ENCODE measurements at places on chromosomes 7 and 10.

DNA sequence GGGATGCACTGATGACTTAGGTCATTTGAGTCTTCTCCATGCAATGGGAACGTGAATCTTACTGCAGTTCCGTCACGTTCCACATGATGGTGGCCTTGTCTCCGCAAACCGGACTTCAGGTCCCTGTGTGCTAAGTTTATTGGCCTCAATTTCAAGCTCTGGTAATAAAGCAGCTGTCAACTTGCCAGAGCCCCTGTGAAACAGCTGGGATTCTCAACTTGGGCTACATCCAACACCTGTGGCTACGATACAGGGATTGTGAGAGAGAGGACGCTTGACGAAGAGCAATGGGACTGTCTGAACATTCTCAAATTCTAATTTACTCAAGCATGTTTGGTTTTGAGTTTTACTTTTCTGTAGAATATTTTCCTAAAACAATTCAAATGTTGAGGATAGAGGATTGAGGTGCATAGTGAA, 174.2 kb downstream of the PTN start:
- no peak for DNase-seq

DNA sequence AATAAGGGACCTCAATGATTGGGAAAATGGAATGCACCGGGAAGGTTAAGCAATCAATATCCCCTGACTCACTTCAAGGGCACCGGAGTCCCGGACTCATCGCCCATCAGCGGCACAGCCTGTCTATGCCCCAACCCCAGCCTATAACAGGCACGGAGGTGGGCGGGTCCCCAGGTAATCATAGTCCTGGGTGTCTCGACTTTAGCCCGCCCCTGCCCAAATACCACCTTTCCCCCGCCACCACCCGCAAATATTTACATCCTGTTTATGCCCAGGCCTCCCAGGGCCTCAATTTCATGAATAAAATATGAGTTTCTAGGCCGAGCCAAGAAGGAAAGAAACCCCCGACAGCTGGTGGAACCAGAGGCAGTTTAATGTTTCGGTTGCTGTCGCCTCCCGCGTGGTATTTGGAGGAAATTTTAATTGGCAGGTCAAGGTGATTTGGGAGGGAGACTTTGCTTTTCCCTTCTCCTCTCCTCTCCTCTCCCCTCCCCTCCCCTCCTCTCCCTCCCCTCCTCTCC, 15.6 kb upstream of the RFC2 start:
- peak; percentile 47 for DNase-seq

DNA sequence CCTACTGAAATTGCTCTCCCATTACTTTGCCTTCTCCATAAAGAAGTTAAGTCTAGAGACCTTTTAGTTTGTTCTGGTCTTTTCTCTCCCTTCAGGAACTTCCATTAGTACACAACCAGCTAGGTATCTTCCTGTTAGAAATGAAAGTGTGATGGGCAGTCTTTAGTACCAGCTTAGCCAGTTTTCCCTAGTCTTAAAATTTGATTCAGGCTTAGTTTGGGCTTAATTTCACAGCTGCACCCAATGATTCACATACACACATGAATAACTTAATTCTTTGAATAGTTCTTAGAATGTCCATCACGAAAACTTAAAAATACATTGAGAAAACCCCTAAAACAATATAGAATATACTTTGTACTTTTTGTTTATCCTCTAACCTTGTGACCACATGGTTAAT, 2.4 kb upstream of the PPP1R9A start:
- DNase-seq, result no peak

- DNase-seq, result no peak
These were observed 22.3 kb downstream of the GTF2IRD1 start for GRCh38 chr7:74475987-74476350.

GRCh38 chr10:86708783-86709380, 40.6 kb downstream of the LDB3 start:
- DNase-seq, result no peak

DNA sequence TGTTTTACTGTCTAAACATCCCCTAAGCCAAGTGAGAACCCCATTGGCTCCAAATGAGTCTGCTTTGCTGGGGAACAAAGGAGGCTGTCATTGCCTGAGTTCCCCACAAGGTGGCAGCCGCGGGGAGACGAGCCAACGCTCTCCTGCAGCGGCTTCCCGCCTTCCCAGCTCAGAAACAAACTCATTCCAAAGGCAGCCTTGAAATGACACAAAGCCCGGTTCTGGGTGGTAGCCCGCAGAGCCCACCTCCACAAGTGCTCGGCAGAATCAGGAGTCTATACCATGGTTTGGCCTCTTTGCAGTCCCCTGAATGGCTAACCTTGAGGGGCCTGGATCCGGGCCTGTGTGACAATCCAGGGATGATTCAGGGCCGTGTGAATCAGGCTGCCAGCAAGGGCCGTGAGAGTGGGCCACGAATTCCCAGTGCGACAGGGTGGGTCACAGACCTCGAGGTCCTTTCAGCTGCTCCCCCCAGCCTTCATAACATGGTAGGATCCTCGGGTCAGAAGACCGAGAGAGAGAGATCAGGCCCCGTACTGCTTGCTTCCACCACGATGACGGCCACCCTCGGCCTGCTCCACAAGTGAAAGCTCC, 79.7 kb downstream of the DLG5 start:
- peak; percentile 66 for DNase-seq

- no peak for DNase-seq
These were observed 69.4 kb downstream of the FAM53B start for GRCh38 chr10:124674768-124675222.

- DNase-seq, result no peak
These were observed 72.0 kb downstream of the KAT6B start for GRCh38 chr10:74898201-74898976.

DNA sequence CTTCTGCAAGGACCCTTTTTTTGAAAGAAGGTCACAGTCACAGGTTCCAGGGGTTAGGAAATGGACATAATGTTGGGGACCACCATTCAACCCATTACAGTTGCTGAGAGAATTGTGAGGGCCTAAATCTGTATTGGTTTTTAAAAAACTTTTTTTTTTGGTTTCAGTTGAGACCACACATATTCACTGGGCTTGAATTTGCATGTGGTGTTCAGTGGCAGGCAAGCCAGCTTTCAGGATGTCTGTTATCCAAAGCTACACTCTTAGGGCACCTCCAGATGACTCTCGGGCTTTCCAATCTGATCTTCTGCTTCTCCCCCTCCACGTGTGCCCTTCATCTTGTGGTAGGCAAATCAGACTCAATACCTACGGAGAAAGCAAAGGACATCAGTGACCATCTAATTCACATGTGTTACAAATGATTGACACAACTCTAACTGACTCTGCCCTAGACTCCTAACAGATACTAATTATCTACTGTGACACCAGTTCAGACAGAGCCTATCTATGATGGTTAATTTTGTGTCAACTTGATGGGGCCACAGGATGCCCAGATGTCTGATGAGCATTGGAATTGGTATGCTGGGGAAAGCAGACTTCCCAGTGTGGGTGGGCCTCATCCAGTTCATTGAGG, 93.3 kb upstream of the ELMO1 start:
- DNase-seq, result no peak

DNA sequence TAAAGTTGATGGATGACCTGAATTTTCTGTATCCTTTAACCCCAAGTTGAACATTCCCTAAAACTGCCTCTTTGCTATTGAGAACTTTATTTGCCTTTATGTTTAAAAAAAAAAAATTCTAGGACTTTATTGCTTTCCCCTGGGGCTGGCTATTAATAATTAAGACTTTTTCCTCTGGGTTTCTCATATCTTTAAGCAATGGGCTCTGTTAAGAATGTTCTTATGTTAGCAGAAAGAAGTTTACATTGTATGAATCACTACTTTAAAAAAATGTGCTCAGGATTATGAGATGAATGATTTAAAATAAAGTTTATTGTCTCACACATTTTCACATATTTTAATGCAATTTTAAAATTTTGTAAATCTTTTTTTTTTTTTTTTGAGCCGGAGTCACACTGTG, 19.5 kb downstream of the TAX1BP1 start:
- DNase-seq, result no peak

DNA sequence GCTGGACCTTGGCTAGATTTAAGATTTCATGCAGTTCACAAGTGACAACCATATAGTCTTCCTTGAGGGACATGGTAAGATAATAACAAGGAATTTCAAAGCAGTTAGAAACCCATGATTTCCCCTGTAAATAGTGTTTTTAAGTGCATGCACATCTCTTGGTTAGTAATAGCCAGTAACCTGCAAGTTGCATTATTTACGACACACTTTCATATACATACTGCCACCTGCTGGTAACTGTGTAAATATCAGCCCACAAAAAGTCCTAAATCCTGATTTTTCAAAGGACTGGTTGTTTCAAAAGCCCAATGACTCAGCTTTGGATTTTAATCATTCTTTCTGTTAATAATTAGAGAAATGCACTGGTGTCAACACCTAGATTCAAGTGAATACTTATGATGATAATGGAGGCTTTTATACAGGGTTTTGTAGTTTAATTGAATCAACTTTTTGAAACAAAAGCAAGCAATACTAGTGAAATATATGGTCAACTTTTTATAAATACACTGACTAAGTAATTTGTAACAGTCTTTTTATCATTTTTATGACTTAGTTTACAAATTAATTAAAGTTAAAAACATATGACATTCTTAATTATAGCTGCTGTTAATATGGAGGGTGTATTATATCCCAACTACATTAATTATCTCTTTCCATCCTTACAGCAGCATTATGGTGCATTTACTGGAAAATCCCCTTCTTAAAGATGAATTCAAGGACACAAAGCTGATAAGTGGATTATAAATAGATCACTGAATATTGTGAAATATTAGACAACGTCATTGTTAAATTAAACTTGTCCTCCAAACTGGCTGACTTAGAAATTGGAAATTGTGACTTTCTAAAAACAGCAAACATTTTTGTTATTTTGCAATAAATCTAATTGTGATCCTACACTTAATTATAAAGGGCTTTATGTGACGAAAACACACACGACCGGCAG, 367.7 kb upstream of the SEMA3D start:
- DNase-seq, result peak; percentile 34

GRCh38 chr7:21946222-21946709, 567 bp upstream of the CDCA7L start:
- no peak for DNase-seq

DNA sequence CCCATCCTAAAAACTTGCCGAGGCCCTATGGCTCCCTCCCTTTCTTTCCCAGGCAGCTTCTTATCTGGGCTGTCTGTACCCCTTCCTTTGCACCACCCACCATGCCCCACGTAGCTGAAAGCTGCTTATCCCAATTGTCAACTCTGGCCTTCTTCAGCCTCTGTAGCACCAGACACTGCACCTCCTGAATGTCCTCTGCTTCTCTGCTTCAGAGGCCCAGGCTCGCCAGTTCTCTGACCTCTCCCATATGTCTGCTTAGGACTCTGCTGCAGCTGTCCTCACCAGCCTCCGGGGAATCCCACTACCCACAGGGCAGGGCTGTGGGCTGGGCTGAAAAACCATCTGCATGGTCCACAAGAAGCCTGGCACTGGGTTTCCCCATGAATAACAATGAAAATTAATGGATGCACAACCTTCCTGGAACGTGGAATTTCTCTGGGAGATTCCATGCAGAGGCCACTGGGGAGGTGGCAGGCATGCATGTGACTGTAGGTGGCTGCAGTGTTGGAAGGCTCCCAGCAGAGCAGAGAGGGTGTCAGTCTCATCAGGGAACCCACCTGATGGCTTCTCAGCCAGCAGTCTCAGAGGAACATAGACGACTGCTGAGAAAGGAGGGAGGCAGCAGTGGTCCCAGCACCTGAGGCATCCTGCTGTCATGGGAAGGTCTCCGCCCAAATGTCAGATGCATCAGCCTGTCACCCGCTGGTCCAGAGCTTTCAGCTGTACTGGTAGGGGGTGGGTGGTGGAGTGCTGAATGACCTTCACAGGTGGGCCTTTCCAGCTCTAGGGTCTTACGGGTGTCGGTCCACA, 16.8 kb upstream of the SH2D4B start:
- DNase-seq, result no peak

GRCh38 chr7:44431091-44431608, 59.3 kb downstream of the NUDCD3 start:
- DNase-seq, result no peak

GRCh38 chr10:21751341-21752310, 217.6 kb downstream of the MLLT10 start:
- DNase-seq, result no peak
